ENCODE measurements at places on chromosomes 5 and 9.

DNA sequence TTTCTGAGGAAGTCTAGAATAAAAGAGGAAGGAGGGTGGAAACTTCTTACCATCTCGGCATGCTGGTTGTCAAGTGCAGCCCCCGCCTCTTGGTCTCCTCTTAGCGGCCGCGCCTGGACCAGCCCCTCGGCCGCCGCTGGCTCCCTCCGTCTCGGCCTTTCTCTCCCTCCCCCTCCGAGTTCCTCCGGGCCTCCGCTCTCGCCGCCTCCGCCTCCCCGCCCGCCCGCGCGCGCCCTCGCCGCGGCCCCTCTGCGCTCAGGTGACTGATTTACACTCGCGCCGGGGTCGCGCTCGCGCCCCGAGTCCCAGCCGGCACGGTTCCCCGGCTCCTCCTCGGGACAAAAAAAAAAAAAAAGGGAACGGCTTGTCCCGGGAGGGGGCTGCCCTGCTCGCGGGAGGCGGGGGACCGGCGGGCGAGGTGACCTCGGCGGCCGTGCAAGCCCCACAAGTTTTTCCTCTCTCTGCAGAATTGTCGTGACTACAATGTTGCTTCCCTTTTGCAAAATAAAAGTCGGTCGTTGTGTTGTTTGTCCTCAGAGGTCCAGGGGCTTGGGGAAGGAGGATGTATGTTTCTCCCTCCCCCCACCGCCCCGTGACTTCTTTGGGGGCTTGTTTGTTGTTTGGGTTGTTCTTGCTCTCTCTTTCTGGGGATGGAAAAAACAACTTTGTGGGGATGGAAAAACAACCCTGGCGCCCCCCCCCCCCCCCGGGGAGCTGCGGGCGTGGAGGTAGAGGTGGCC lies at the start of gene BNC2:
BNC2 (minus strand) TSS at position 75 of the 740 bp plus-strand sequence; CDS start at position 53, 22 bp downstream.
- no peak for DNase-seq

DNA sequence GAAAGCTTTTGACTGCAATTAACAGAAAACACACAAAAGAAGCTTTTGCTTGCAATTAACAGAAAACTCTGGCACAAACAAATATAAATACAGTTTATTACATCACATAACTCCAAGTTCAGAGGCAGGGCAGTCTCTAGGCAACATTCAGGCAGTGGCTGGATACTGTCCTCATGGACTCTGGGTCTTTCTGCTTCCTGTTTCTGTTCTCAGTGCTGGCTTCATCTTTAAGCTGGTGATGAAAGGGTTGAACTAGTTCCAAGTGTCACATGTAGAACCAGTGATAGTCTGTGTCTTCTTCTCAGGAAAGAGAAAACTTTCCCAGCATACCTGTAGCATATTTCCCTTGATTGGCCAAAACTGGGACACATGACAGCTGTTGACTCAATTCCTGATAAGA lies 222.6 kb upstream of the GLRA1 start:
- no peak for DNase-seq

DNA sequence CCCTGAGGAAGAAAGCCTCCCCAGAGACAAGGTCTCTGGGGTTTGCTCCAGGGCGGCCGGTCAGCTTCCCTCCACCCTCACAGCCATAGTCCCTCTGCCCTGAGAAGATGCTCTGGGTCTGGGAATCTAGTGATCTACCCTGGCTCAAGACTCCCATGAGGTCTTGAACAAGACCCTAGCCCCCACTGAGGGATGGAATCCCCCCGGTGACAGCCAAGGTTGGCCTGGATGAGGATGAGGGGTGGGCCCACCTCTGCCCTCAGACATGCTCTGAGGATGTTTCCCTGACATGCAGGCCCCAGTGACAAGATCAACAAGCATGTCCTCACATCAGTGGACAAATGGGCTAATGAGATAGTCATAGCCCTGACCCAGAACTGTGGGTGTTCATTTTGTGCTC lies 138.6 kb downstream of the C5orf15 start:
- no peak for DNase-seq

- no peak for DNase-seq
These were observed 203.2 kb downstream of the RAB3C start for GRCh38 chr5:58786035-58786434.

DNA sequence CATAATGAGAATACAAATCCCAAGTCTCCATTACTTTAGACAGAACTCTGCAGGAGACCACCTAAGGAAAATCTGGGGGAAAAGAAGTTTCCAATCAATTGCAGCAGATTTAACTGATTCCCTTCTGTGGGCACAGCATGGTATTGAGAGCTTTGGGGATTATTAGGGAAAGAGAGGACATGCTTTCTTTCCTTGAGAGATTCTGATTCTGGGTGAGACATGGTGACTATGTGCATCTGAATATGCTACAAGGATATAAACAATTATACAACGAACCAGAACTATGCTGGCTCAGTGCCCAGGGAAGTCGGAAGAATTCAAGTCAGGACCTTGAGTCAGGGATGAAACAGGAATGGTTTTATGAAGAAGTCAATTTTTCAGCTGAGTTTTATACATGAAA lies 183.7 kb downstream of the PDE4D start:
- no peak for DNase-seq

GRCh38 chr5:42989190-42989589 lies 50.9 kb downstream of the ANXA2R start:
- no peak for DNase-seq

DNA sequence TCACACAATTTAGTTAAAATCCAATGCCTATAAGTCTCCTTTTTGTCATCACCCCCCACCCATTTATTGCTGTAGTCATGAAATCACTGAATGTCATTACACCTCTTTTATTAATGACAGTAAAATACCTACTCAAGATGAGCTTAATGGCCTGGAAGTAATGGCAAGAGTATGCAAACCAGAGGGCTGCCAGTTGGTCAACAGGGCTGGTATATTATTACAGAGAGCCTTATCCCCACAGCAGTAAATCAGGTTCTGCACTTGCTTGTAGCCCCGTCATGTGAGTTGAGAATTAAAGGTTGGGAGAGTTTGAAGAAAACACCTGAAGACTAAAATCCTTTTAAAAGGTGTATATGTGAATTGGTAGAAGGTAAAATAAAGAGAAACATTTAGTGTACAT lies 372.4 kb downstream of the MAT2B start:
- DNase-seq = no peak

DNA sequence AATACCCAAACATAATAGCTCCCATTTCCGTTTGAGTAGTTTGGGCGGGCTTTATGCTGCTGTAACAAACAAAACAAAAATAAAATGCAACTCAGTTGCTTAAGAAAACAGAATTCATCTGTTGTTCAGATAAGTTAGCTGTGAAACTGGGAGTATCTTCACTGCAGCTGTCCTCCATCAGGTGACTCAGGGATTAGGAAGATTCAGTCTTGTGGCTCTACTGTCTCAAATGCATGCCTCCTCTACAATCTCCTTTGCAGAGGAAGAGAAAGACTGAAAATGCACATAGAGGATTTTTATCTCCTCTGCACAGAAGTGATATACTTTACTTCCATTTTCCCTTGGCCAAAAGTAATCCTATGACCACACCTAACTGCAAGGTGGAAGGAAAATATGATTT lies 883.7 kb downstream of the PTPRD start:
- DNase-seq = no peak

DNA sequence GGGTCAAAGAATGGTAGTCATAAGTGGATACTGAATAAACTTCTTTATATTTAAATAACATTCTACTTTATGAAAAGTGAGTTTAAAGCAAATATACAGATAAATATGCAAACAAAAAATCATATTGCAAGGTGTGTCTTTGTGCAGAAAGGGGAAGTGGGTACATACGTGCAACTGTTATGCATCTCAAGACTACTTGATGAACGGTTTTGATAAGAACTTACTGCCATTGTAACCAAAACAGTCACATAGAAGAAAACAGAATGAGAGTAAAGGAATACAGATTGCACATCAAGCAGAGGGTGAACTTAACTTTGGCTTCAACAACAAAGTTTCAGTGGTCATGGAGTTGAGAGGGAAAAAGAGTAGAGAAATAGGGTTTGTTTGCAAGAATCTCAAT lies 9.9 kb downstream of the CAMK4 start:
- no peak for DNase-seq

GRCh38 chr5:9785751-9786150 lies 155.6 kb upstream of the TAS2R1 start:
- no peak for DNase-seq

GRCh38 chr5:60131504-60131903 lies 238.0 kb upstream of the PDE4D start:
- no peak for DNase-seq

DNA sequence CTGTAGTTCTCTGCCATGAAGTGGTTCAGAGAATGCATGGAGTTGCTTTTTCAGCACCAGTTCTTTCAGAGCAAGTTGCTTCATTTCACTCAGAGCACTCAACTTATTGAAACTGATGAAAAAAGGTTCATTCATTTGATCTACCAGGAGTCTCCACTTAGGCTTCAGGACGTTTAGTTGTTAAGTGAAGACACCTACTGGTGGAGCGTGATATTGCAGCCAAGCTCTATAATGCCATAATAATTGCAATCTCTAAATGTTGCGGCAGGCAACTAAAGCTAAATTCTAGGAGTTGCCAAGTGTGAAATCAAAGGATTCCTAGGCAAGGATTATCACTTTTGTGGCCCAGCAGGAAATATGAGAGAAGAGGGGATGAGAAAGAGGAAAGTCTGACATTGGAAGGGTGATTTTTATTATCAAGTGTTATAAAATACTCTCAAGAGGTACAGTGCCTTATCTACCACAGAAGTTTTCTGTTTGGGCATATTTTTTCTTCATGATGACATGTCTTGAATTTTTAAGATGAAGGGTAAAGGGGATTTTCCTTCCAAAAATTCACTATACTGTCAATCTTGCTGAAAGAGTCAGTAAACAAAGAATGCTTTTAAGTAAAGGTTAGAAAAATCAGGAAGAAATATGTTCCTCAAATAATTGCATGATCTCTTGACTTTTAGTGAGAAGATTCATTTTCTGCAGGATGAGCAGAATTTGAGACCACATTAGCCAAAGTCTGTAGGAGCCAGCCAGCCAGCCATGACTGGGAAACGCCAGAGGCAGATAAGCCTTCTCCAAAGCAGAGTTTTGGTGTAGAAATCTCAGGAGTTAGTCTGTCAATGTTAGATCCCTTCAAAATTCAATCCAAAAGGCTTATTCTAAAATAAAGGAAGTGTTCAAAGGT lies 83.4 kb downstream of the SH3PXD2B start:
- DNase-seq = no peak

- DNase-seq = no peak
These were observed 364.0 kb downstream of the NDUFS4 start for GRCh38 chr5:53924392-53924791.

DNA sequence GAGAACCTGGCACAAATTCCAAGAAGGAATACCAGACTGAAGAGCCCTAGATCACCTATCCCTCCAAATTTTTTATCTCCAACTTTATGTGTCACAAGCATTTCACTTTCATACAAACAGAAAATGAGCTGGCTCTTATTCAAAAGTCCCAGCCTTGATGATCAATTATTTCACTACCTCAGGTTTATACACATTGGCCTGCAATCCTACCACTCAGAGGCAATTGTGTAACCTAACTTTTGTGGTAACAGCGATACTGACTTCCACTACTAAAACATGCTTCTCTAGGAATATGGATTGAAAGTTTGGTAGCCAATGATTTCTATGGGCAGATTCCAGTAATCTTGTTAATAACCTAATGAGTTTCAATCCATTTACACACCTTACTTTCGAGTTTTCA lies 10.5 kb downstream of the RNF38 start:
- no peak for DNase-seq

- DNase-seq = no peak
These were observed 492.7 kb upstream of the CLINT1 start for GRCh38 chr5:158351485-158352125.

- DNase-seq = no peak
These were observed 76.0 kb downstream of the CEMIP2 start for GRCh38 chr9:71692337-71692736.

DNA sequence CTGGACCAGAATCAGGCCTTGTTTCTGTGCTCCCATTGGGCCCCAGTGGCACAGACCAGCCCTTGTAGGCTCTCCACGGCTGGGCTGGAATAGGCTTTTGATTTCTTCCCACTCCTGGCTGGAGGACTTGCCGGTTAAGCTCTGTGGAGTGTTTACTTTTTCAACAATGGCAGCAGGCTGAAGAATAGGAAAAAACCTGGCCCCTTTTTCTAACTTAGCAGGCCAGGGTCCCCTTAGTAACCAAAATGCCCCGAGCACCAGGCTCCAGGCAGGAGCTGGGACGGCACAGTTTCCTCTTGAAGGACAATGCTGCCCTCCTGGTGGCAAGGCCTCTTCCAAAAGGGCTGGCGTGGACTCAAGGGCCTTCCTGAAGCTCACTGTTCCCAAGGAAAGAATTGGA lies 230.3 kb downstream of the CRB2 start:
- DNase-seq = no peak

GRCh38 chr9:13904746-13905145 lies 409.2 kb downstream of the NFIB start:
- no peak for DNase-seq

DNA sequence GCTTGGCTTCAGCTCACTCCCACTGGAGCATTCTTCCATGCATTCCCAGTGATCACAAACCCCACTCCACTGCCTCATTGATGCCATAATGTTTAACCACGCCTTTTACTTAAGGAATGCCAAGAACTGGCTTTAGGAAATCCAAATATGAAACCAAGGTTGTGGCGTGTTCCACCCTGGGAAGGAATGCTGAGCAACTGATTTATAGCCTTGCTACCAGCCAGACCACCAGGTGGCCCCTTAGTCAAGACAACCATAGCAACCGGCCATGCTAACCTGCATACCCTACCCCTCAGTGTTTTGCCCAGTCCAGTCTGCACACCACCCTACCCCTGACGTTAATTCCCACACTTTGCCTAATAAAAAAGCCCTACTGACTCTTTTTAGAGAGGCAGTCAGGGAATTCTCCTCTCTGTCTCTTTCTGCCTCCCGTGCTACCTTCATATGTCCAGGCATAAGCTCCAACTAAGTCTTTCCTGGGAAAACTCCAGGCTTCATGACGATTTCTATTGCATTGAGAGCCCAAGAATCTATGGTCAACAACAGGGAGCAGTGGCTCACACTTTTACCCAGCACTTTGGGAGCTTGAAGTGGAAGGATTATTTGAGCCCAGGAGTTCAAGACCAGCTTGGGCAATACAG lies 27.0 kb upstream of the PRRC2B start:
- no peak for DNase-seq

DNA sequence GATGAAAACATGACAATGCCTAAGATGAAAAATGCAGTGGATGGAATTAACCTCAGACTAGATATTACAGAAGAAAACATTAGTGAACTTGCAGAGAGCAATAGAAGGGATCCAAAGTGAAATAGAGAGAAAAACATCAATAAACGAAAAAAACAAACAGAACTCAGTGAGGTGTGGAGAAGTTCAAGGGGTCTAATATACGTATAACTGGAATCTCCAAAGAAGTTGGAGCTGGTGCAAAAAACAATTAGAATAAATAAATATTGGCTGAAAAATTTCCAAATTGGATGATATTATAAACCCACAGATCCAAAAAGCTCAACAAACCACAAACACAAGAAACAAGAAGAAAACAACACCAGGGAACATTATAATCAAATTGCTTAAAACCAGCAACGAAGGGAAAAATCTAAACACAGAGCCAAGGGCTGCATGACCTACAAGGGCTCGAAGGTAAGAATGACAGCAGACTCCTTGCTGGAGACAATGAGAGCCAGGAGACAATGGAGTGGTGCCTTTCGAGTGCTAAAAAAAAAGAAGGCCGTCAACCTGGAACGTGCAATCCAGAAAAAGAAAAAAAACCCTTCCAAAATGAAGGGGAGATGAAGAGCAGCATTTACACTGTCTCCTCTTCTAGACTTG lies 11.8 kb downstream of the FAM163B start:
- no peak for DNase-seq

All from GF-D8 (cell line).